ENCODE measurements at places on chromosomes 16 and 17. TPM values are rescaled to one million over a fixed set of nuclear protein-coding genes. Genes with fewer than 3 reads are reported as not detected.
A peak's percentile ranks its signal among the peaks of the same experiment; 100 is the strongest.

- no peak for DNase-seq
Measured at GRCh38 chr16:66036184-66036583, 330.3 kb upstream of the CDH5 start.

GRCh38 chr17:62713086-62713881 is 85.8 kb downstream of the MRC2 start:
- no peak for DNase-seq

- no peak for DNase-seq
Measured at GRCh38 chr17:70655176-70655958, 486.0 kb downstream of the KCNJ2 start.

DNA sequence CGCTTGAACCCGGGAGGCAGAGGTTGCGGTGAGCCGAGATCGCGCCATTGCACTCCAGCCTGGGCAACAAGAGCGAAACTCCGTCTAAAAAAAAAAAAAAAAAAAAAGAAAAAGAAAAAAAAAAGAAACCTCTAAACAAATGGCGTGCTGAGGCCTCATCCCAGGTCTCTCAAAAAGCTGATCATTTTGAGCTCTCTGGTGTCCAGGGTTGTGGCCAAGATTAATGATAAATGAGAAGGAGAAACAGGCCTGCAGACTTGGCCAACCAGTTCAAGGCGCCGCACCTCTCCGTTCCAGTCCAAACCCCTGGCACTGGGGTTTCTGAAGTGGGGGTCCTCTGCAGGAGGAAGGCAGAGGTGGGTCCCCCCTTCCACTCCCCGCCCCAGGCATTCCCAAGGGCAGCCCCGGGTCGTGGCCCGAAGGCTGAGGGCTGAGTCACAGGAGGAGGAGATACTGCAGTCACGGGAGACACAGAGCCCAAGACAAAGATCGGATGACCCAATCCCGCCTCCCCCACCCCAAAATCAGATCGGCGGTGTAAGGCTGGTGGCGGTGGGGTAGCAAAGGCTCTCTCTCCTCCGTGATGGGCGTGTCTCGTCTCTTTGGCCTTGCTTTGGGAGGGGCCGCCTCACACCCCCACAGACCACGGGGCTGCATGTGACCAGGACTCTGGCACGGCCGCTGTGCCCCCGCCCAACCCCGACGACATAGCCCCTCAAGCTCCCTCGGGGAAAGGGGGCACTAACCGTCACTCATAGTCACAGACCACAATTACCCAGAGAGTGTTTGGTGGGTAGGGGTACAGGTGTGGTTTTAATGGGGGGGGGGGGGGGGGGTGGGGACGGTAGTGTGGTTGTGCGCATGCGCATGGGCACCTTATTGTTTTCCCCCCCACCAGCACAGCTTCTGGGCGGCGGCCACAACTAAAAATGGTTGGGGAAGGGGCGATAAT is 1.1 kb downstream of the VAT1 start:
- DNase-seq, result peak; percentile 87

DNA sequence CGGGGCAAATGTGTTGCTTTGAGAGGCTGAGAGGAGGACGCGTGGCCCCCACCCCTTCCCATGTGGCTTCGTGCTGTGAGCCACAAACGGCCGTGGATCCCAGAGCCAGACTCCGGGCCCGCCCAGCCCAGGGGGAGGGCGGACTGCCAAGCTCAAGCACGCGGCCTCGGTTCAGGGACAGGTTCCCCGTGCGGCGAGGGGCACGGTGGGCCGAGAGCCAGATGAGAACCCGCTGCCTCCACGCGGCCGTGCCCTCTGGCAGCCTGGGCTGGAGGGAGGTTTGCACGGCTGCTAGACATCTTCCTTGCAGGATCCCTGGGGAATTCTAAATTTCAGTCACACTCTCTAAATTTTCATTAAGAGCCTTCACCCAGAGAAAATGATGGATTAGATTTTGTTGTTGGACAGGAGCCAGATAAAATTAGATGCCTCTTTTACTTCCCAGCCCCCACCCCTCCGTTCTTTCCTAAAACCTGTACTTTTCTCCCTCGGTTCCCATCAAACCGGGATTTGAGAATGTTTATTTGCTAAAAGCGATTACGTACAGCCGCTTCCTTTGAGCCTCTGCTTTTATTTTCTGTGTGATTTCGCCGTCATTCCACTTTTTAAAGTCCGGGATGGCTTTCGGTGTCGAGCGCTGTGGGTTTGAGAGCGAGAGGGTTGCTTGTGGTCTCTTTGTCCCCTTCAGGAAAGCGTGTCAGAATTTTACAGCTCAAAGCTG is 25.0 kb upstream of the GNG13 start:
- DNase-seq, result no peak

DNA sequence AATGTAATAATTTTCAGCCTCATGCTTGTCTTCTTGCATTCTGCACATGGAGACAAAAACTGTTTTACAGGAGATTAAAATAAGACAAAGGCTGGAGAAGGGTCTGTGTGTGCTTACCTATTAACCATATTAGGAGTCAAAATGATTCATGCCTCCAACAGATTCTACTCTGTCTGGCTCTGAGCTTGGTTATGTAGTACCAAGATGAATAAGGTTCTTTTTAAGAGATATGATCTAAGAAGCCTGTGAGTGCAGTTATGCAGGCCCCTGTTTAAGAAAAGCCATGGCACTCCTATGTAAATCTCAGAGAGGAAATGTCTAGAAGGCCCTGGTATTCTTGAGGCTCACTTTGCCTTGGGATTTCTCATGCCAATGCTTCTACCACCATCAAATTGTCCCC is 486.6 kb upstream of the CDH11 start:
- no peak for DNase-seq

The NACA2 gene
- polyA plus RNA-seq, result not detected

DNA sequence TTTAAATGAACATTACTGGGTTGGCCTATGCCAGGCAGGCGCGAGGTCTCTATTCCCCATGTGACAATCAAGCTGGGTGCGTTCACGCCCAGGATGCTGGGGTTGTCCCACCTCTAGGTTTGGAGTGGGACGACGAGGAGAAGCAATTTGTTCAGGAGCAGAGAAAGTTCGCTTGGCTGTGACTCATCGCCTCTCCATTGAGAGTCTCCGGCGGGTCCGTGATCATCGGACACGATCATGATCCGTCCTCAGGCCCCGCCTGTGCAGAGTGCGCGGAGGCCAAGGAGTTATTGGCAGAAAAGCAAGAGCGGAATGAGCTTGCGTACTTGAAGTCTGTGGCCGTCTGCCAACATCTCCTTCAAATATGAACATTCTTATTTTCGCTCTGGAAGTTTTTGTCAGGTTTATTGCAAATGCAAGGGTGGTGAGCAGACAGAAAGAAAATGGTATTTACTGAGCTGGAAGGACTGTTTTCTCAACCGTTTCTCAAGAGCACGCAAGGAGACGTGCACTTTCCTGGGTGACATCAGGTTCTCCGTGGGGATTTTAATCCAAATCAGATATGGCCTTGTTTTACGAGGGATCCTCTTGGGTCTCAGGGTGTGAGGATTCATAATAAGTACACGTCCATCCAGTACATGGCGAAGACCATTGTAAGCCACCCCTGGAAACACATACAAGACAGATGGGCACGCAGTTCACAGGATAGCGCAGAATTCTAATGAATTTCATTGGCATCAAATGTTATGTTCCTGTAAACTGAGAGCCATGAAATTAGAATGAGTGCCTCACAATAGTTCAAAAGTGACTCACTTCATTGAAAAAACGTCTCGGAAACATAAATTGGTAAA is 70.1 kb upstream of the CREBBP start:
- peak; percentile 84 for DNase-seq

The KRTAP2-1 gene
- not detected for polyA plus RNA-seq

The ZNHIT3 gene
- polyA plus RNA-seq, result 51.0 TPM

- peak; percentile 65 for DNase-seq
Measured at GRCh38 chr16:85687651-85688471, 893 bp downstream of the GINS2 start.

The TMEM220 gene
- polyA plus RNA-seq, result 61.3 TPM

DNA sequence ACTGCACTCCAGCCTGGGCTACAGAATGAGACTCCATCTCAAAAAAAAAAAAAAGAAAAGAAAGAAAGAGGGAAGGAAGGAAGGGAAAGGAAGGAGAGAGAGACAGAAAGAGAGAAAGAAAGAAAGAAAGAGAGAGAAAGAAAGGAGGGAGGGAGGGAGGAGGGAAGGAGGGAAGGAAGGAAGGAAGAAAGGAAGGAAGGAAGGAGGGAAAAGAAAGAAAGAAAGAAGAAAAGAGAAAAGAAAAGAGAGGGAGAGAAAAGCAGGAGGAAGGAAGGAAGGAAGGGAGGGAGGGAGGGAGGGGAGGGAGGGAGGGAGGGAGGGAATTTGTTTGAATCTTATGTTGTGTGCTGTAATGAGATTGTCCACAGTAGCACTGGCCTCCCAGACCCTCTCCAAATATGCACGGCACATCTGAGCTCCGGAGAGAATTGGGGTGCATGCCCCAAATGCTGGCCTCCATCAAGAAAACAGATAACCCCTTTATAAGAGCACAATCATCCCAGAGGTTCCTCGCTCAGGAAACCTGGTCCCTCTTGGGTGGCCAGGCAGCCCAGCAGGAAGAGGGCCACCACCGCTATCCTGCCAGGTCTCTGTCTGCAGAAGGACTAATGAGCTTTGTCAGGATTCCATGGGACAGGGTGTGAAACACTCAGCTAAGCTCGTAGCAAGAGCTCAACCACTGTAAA is 8.8 kb upstream of the EIF1 start:
- no peak for DNase-seq

DNA sequence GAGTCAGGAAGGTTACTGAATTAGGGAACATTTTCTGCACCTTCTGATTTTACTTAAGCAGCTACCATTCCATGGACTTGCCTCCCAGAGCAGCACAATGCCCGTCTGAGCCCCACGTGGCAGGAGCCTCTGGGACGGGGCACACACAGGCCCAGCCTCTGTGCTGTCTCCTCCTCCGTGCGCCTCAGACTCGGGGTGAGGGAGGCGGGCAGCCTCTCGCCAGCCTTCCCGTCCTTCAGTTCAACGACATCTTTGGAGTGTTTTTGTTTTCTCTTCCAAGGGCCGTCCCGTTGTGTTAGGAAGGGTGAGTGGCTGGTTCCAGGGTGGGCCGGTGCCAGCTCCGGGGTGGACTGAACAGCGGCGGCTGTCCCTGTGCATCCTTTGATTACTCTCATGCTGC is 31.8 kb downstream of the NDEL1 start:
- DNase-seq, result no peak
